Choroid plexus epithelial cell (primary cell): ENCODE measurements at places on chromosomes 5 and 9.

DNA sequence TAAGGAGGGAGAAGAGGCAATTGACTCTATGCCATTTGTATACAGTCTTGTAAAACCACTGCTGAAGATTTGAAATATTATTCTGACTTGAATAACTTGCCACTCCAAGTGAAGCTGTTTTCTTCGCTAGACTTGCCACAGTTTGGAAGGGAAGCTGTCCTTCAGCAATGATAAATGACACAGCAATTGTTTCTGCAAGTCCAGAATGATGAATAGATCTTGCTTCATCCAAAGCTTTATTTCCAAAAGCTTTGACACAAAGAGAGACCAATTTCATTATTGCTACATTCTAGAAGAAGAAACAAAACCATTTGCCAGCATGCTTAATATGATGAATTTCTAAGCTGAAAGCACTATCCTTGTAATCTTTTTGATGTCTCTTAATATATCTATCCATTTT lies 73.7 kb downstream of the ZNF366 start:
- DNase-seq, result no peak

DNA sequence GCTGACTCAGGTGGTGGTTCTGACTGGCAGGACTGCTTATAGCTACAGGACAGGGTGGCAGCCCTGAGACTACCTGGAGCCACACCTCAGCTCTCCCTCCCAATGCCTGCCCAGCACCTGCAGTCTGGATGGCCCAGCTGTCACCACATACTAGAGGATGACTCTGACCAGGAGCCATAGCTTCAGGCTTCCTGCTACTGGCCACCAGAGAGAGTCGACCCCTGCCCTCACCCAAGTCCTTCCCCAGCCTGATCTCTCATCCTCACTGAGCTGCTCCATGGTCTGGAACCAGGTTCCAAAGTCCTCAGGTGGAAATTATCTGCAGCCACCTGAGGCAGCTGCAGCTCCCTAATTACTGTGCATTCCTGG lies 25.6 kb upstream of the TDRD7 start:
- no peak for DNase-seq

- peak; percentile 22 for DNase-seq
Measured at GRCh38 chr5:110854200-110854599, 115.4 kb downstream of the SLC25A46 start.

DNA sequence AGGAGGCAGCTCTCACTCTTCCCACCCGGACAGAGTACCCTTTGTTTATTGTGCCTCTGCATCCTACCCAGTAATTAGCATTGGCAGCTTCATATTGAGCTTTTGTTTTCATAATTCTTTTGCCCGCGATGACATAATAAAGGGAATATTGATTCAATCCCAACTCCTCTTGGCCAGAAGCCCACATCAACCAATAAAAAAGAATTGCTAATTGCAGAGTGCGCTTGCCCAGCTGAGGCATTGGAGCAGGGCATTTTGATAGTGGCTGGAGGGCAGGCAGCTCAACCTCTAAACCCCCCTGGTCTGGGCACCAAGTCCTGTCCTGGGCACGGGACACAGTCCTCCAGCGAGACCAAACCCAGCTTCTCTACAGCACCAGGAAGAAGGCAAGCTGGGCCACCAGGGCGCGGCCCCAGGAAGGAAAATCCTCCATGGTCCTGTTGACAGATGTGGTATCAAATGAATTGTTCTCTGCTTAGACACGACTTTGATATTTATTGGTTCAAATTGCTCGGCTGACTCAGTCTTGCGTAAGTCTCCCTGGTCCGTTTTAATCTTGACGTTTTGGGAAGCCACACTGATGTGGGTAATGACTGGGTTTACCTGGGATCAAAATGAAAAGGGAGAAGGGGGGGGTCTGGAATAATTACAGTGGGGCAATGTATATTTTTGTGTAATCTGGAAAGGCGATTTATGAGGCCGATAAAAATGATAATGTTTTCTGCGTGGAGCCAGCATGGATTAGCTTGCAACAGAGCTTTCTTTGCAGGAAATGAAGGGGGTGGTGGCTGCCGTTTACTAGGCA lies 220.7 kb upstream of the MSX2 start:
- peak; percentile 49 for DNase-seq

- DNase-seq, result peak; percentile 85
Measured at GRCh38 chr9:757246-757881, 84.1 kb upstream of the DMRT1 start.

GRCh38 chr5:67983251-67984110 lies 232.1 kb upstream of the PIK3R1 start:
- DNase-seq, result peak; percentile 93

GRCh38 chr5:208449-209114 lies 9.4 kb downstream of the CCDC127 start:
- DNase-seq, result no peak

- no peak for DNase-seq
Measured at GRCh38 chr9:132980157-132980556, 1.7 kb downstream of the GFI1B start.

DNA sequence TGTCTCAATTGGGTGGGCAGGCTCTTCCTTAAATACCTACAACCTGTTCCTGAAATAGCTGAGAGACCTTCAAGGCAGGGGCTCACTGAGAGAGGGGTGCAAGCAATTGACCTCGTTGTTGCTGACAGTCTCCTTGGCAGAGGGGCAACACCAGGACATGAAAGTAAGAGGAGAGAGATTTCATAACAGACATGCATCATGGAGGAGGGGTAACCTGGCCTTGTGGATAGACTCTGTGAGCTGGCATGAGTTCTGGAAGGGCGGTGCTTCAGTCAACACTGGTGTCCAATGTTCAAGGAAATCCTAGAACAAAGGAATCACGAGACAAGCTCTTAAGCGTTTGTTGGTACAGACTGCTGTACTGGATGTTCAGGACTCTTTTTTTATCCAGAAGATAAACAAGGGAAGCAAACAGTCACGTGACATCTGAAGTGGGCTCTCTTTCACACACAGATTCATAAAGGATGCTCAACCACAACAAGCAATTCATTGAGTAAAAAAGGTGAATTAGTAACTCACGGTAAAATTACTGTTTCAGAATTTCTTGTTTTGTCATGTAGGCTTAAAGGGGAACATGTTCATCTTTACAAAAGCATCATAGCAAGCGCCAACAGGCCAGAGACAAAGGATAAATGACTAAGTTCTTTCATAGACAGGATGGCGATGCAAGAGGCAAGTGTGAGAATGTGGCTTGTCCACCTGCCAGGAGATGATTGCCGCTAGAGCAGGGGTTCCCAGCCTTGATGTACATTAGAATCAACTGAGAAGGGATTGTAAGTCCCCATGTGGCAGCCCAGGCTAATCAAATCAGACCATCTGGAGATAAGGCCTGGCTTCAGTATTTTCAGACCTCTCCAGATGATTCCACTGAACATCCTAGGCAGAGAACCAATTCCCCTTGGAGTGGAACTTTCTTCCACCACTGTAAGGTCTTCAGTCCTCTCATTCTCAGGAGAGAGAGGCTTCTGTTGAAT lies 20.7 kb downstream of the ANKRA2 start:
- DNase-seq, result peak; percentile 22

GRCh38 chr5:112762113-112762810 lies 24.6 kb downstream of the APC start:
- peak; percentile 45 for DNase-seq

DNA sequence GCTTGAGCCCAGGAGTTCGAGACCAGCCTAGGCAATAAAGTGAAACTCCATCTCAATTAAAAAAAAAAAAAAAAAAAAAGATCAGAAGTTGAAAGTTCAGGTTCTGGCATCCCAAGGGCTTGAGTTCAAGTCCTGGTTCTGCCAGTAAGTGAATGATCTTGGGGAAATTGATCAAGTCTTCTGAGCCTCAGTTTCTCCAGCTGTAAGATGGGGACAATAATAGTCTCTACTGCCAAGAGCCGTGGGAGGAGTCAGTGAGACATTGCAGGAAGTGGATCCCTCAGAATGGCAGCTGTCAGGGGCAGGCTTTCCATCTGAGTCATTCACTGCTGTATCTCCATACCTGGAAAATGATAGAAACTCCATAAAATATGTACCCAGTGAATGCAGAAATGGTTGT lies 37.8 kb upstream of the FUBP3 start:
- no peak for DNase-seq

GRCh38 chr5:41795125-41795524 lies 75.1 kb downstream of the OXCT1 start:
- no peak for DNase-seq

DNA sequence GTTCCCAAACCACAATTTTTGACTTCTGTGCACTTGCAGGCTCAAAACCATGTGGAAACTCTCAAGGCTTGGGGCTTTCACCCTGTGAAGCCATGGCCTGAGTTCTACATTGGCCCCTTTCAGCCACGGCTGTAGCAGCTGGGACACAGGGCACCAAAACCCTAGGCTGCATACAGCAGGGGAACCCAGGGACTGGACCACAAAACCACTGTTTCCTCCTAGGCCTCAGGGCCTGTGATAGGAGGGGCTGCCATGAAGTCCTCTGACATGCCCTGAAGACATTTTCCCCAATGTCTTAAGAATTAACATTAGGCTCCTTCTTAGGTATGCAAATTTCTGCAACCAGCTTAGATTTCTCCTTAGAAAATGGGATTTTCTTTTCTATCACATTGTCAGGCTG lies 312.1 kb upstream of the TUSC1 start:
- DNase-seq, result no peak

DNA sequence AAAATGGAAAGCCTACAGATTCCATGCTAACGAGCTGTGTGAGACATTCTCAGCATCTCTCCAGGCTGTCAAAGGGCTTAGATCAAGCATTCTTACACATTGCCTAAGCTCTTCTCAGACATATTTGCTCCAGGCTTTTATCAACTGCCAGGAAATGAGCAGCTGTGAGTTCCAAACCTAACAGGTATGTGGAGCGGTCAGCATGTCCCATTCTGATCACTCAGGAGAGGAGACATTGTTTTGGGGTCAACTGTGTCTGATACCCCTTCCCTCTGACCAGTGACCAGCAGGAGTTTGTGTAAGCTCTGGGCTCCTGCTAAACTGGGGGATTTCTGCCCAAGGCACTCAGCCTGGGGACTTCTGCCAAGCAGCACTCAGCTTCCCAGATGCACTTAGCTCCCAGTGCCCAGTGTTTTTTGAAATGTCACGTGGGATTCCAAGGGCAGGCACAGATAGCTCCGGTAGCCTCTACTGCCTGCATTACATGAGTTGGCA lies 229.1 kb downstream of the SEC61B start:
- peak; percentile 53 for DNase-seq

- DNase-seq, result no peak
Measured at GRCh38 chr9:132003319-132003704, 76.4 kb downstream of the MED27 start.

GRCh38 chr5:33891788-33892619 lies at the start of gene ADAMTS12:
Gene ADAMTS12 (minus strand): TSS chr5:33891990. CDS start chr5:33891856, 134 bp downstream.
- DNase-seq, result peak; percentile 60

- no peak for DNase-seq
Measured at GRCh38 chr9:30280229-30280900, 2104.1 kb upstream of the ACO1 start.

- DNase-seq, result peak; percentile 32
Measured at GRCh38 chr9:114174876-114175771, 19.8 kb downstream of the COL27A1 start.

DNA sequence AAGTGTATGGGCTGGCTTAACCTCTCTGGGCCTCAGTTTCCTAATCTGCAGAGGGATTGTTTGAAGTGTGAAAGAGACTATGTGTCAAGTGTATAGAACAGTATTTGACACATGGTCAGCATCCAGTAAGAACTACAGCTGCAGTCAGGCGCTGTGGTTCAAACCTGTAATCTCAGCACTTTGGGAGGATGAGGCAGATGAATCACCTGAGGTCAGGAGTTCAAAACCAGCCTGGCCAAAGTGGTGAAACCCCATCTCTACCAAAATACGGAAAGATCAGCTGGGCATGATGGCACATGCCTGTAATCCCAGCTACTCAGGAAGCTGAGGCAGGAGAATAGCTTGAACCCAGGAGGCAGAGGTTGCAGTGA lies 31.9 kb upstream of the STING1 start:
- DNase-seq, result no peak

- no peak for DNase-seq
Measured at GRCh38 chr9:101840694-101841188, 102.3 kb upstream of the GRIN3A start.

DNA sequence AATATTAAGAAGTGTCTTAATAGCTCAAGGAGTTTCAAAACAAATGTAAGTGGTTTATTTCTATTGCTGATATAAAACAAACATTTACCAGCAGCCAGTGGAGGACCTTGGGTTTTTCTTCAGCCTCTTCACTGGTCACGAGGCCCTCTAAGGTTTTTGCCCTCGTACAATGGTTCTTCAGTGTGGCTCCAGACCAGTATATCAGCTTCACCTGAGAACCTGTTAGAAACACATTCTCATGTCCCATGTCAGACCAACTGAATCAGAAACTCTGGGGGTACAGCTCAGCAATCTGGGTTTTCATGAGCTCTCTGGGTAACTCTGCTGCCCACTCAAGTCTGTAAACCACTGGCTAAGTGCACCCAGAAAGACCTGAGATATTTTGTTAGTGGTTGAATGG lies 12.9 kb downstream of the WWC1 start:
- DNase-seq, result no peak

GRCh38 chr5:142701673-142702311 lies 15.9 kb upstream of the FGF1 start:
- DNase-seq, result no peak

DNA sequence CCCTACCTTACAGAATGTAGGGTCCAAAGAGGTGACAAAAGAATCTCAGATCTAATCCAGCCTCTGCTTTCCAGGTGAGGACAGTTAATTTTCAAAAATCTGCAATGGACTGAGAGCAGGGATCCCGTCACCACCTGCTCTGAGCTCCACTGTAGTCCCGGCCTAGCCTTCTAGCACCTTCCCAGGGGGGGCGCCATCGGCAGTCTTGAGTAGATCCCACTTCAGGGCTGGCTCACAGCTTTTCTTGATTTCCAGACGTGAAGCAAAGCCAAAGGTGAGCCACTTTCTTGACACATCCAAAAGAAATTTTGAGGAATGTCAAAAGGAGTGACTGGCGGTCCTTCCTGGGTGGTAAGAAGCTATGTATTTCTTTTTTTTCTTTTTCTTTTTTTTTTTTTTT lies 114.1 kb downstream of the SYK start:
- peak; percentile 57 for DNase-seq

- peak; percentile 54 for DNase-seq
Measured at GRCh38 chr5:38913714-38914113, 67.9 kb downstream of the OSMR start.

GRCh38 chr5:20224046-20224445 lies 236.0 kb upstream of the CDH18 start:
- DNase-seq, result peak; percentile 19

DNA sequence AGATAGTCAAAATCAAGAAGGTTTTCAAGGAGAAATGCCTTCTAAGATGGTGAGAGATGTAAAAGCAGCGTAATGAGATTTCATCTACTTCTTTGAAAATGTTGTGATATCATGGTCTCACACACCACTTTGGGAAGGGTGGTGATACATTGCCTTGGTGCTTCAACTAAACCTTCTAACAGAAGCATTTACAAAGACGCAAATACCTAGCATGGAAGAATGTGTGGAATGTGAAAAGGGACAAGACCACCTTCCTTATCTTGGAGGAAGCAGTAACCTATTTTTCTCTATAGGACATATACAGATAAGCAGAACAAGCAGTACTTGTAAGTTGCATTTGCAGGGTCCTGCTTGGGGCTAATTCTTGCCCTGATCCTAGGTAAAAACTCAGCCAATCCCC lies 38.8 kb downstream of the PCA3 start:
- no peak for DNase-seq
